ENCODE measurements at places on chromosomes 6 and 20. TPM values are rescaled to one million over a fixed set of nuclear protein-coding genes. Genes with fewer than 3 reads are reported as not detected.

Gene DNPH1
- total RNA-seq, result 3.5 TPM

DNA sequence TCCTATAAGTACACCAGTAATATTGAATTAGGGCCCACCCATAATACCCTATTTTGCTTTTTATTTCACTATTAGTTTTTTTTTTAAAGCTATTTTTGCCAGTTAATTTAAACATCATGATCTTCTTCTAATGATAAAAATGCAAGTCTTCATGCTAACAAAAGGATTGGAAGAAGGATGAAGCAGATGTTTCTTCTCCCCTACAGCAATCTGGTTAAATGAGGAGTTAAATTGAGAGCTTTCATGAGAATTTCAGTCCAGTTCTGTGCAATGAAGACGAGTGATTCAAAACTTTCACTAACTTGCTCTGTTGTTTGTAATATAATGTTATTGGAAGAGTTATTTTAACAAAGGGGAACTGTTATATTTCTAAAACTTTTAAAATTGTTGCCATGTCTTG, 3.4 kb downstream of the HMGN4 start:
- DNase-seq, result no peak

Gene IFNGR1
- total RNA-seq, result 36.4 TPM

DNA sequence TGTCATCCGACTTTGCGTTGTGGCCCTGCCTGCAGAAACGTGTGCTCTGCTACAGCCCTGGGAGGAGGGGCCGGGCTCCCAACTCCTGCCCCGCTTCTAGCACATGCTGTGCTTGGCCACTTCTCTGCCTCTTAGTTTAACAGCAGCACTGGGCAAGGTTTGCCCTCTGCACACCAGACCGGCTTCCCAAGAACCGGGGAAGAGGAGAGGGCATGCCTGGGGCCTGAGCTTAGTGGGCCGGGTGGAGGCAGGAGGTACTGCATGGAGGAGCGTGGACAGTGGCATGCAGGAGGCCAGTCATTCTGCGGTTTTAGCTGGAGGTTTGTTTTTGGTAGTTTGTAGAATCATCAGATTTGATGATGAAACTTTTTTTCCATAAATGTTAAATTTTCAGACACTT, 45.5 kb downstream of the CEP43 start:
- no peak for DNase-seq

GRCh38 chr20:25237610-25238318, 10.1 kb upstream of the PYGB start:
- no peak for DNase-seq

DNA sequence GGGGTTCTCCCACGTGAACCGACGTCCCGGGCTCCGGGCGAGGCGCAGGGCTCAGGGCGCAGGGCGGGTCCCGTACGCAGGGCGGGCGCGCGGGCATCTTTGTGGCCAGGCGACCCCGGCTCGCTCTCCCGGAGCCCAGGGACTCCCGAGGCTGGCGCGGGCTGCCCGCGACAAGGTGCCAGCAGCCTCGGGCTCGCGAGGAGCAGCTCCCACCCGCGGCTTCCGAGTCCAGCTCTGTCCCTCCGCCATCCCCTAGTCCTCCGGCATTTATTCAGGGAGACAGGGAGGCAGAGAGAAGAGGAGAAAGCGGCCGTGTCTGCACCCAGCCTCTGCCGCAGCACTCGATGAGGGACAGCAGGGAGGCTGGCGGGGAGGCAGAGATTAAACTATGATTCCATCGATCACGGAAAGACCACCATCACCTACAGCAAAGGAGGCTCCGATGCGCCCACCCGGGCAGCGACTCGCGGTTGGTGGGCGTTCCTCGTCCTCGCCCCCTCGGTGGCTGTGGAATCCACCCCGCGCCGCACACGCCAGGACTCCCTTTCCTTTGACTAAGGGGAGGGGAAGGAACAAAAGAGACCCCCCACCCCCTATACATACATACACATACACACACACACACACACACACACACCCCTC, 1.1 kb downstream of the RGS17 start:
- peak; percentile 68 for DNase-seq

Gene TSHZ2
- 10.0 TPM for total RNA-seq

DNA sequence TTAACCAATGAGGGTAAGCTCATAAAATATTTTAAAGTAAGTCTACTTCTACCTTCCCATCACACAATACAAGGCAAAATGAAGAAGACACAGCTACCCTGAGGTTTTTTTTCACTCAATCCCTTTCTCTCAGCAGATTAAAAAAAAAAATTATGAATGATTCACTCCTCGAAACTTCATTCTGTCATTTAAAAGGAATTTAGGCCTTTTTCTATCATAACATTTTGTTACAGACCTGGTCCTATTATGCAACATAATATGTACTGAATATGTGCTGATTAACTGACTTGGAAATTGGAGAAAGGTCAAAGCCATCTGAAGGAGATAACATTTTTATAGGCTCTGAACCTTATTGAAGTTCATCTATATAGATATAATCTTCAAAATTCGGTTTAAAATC, 45.5 kb downstream of the PRL start:
- no peak for DNase-seq

Gene TDRD6
- total RNA-seq, result 0.64 TPM

- no peak for DNase-seq
Measured at GRCh38 chr20:58714340-58714922, 21.8 kb downstream of the NPEPL1 start.

Gene OR2H1
- not detected for total RNA-seq

DNA sequence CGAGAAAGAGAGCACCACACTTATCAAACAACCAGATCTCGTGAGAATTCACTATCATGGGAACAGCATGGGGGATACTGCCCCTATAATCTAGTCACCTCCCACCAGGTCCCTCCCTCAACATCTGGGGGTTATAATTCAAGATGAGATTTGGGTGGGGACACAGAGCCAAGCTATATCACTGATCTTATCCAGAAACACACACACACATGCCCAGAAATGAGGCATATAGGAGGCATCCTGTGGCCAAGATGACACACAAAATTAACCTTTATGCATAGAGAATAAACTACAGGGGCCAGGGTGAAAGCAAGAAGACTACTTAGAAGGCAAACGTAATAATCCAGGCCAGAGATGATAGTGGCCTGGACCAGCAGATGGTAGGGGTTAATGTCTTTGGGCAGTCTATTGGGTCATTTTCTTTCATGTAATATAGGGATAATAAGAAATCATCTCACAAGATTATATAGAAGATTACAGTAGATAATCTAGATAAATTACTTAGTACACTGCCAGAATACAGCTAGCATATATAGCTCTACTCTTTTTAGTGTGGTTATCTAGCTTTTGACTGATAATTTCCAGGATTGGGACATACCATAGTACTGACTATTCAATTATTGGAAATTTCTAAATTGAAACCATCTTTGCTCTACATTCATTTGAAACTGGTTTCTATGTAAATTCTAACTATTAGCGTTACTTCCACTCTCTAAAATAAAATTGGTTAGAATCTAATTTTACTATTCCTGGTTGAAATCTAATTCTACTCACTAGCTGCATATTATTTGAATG, 20.0 kb downstream of the RNF144B start:
- DNase-seq, result no peak

GRCh38 chr6:4608361-4609115, 167.7 kb upstream of the CDYL start:
- DNase-seq, result peak; percentile 77

DNA sequence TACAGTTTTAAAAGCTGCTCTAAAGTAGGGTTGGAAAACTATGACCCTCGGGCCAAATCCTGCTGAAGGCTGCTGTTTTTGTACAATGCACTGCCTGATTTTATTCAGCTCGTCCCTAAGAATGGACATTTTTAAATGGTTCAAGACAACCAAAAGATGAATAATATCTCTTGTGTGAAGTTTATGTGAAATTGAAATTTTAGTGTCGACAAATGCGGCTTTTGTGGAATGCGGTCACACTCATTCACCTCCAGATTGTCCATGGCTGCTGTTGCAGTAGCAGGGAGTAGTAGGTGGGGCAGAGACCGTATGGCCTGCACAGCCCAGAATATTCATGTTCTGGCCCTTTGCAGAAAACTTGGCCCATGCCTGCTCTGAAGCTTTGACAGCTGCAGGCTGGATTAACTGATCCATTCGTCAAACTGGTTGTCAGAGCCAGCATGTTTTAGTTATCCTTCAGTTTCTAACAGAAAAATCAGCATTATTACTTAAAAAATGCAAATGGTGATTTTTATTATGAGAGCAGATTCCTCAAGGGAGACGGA, 91.6 kb downstream of the PSMG4 start:
- no peak for DNase-seq

- DNase-seq, result no peak
Measured at GRCh38 chr20:57399587-57400155, 8.5 kb downstream of the RBM38 start.

Gene VIP
- not detected for total RNA-seq

GRCh38 chr6:6796818-6797217, 208.3 kb downstream of the LY86 start:
- no peak for DNase-seq

Gene NR2E1
- total RNA-seq, result not detected

- DNase-seq, result peak; percentile 61
Measured at GRCh38 chr6:44076356-44077213, 50.7 kb downstream of the MRPL14 start.

Gene NKAPL
- 0.69 TPM for total RNA-seq
